ENCODE measurements at places on chromosomes 16 and 17.

GRCh38 chr17:28861393-28862203 lies 6.8 kb downstream of the ERAL1 start:
- peak; percentile 86 for DNase-seq

DNA sequence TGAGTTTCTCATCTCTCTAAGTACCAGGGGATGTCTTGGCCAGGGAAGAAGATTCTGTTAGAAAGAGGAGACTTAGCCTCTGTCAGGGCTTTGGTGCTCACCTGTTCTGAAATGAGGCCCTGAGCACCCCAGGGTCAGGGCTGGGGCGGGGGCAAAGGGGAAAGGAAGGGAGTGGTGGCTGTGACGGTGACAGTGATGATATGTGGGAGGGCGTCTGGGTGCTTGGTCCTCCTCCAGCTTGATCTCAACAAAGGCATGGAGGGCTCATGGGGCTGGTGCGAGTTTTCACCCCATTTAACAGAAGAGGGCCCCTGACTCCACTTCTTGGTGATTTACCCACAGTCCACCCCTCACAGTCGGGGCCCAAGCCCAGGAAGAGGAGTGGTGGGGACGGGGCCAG lies 15.1 kb downstream of the SOX8 start:
- no peak for DNase-seq

DNA sequence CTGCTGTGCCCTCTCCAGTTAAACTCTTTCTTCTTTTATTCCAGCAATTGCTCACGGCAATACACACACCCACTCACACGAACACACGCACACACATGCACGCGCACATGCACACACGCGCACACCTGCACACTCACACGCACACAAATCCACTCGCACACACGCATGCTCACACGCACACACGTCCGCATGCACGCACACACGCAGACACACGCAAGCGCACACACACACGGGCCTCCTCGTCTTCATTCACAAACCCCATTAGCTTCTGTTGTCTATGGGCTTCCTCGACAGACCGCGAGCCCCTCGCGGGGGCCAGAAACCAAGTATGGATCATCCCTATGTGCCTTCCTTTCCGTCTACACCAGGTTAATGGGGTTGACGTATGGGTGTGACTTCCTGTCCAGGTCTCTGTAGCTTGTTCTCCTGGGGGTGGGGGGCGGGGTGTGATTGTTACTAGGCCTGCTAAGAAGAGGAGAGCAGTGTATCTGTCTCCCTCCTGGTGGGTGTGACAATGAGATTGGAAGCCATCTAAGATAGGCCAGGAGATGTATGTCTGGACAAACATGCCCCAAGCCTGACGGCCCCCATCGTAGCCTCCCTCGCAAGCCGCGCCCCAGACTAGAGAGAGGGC lies 670 bp upstream of the CTF1 start:
- peak; percentile 73 for DNase-seq

DNA sequence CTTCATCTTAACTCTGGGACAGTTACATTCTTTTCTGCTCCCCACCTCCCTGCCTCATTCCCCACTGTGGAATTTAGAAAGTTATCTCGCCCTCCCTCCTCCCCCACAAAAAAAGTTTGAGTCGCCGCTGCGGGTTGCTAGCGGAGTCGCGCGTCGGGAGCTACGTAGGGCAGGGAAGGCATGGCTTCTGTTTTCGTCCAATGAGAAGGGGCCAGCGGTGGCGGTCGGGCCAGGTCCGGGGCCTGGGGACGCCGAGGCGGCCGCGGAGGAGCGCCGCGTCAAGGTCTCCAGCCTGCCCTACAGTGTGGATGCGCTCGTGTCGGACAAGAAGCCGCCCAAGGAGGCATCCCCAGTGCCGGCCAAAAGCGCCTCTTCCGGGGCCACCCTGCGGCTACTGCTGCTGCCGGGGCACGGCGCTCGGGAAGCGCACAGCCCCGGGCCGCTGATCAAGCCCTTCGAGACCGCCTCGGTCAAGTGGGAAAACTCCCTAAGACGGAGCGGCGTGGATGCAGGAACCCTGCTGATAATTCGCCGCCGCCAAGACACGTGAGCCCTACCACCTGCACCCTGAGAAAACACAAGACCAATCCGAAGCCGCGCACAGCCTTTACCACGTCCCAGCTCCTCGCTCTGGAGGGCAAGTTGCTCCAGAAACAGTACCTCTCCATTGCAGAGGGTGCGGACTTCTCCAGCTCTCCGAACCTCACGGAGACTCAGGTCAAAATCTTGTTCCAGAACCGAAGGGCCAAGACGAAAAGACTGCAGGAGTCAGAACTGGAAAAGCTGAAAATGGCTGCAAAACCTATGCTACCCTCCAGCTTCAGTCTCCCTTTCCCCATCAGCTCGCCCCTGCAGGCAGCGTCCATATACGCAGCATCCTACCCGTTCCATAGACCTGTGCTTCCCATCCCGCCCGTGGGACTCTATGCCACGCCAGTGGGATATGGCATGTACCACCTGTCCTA lies 8.9 kb downstream of the OR4D1 start:
- DNase-seq: peak; percentile 12

- no peak for DNase-seq
These were observed 4.0 kb upstream of the ABCC3 start for GRCh38 chr17:50630524-50631194.

DNA sequence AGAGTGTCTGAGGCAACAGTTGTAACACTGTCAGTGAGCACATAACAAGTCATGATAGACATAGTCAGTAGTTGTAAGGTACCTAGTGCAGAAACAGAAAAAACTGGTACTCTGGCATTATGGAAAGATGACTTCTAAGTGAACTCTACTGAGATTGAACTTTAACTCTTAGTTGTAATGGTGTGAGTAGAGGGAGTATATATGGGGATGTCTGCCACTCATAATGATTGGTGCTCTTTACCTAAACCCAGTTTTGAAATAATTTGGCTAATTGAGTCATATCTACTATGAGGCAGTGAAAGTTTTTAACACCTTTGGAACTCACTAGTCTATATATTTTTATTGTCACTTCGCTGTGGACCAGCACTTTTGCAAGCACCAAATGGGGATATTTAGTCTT lies 6.6 kb downstream of the NLK start:
- DNase-seq: no peak

- no peak for DNase-seq
These were observed 78.3 kb downstream of the SNX29 start for GRCh38 chr16:12054868-12055267.

- DNase-seq: no peak
These were observed 48.5 kb upstream of the ZCCHC14 start for GRCh38 chr16:87541147-87541871.

- DNase-seq: no peak
These were observed 148.9 kb downstream of the SPACA3 start for GRCh38 chr17:33140413-33141099.

GRCh38 chr17:32111141-32111771 lies 31.0 kb upstream of the RHOT1 start:
- peak; percentile 59 for DNase-seq

DNA sequence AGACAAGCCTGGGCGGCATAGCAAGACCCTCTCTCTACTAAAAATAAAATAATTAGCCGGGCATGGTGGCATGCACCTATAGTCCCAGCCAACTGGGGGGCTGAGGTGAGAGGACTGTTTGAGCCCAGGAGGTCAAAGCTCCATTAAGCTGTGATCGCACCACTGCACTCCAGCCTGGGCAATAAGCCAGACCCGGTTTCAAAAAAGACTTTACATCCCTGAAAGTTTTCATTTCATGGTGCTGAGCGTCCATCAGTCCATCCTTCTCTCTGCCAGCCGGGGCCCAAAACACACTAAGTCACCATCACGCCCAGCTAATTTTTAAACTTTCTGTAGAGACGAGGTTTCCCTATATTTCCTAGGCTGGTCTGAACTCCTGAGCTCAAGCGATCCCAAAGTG lies 10.6 kb downstream of the RAB40B start:
- no peak for DNase-seq

DNA sequence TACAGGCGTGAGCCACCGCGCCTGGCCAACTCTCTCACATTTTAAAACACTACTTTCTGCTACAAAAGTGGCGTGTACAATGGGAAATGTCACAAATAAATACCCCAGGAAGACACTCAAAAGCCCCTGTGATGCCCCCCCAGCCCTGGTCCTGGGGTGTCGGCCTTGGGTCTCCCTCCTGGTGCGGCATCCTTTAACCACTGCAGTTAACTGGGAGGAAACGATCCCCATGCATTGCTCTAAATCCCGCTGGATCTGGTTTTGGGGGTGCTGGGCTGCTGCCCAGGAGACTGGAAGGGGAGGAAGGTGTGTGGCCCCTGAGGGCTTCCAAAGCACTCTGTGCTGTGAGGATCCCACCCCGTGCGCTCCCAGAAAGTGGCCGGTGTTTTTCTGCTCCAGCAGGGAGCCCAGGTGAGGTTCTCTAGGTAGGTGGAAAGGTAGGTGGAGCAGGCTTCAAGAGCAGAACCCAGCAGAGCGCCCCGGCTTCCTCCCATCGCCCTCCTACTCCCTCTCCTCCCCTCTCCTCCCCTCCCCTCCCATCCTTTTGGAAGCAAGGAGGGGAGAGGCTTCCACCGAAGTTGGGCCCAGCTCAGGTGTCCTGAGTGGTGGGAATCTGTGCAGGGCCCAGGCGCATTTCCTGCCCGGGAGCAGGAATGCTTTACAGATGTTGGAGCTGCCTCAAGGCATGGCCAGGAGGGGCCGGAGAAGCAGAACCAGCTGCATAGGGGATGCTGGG lies 363.3 kb downstream of the SEC14L1 start:
- DNase-seq: no peak
